NCI-H2107 (cell line): ENCODE measurements at places on chromosomes 3 and 15.

DNA sequence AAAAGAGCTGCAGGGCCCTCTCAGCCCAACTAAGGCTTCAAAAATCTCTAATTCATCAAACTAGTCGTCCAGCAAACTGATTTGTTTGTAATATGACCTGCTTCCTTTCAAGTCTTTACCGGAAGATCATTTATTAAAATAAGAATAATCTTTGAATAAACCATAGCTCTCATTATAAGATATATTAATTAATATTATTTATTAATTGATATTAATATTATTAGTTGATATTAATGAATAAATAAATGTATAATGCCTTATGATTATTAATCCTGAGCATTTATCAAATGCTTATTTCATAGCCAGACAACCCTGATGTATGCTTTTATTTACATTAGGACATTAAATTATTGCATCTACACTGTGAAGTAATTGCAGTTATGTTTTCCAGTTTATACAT lies 550.7 kb upstream of the ALCAM start:
- DNase-seq, result no peak

DNA sequence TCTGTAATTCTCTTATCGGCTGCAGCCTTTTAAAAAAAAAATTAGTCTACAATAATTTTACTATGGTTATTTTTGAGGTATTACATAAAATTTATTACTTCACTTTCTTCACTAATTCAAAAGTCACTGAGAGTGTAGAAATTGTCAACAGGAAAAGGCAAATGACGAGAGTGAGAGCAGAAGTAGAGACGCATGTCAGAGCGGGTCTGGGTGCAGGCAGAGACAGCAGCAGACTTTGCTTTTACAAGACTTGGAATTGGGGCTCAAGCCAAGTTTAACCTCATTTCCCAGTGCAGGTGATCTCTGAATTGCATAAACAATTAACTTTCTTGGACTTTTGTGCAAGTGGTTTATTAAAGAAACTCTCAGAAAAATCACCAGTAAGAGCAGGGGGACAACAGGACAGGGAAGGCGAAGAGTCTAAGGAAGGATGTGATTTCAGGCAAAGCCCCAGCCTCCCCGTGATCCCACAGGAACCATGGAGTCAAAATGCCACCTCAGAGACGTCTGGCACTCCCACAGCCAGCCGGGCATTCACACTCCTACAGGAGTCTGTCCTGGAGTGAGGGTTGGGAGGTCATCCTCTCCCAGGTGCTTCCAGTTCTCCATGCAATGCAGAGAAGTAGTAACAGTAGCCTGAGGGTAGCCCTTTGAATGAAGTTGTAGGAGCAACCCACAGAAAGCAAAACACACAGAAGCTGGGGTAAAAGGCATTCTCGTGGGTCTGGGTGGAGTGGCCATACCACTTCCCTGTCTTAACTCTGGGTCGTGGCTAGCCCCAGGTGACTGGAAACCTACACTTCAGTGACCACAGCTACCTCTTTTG lies 274.0 kb upstream of the TGFBR2 start:
- no peak for DNase-seq

DNA sequence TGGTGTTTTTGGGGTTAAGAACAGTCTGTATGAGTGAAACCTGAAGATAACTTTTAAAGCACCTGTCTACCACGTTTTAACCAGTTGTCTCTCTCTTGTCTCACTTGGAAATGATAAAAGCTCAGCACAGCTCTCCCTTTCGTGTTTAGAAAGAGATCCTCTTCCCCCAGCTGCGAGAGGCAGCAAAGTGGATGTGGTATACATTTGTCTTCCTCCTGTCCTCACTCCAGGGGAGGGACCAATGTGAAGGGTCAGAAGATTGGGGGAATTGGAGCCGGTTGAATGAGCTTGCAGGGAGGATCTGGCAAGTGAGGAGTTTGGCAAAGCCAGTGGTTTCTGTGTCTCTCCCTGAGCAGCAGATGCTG lies 14.6 kb downstream of the SMAD6 start:
- no peak for DNase-seq

DNA sequence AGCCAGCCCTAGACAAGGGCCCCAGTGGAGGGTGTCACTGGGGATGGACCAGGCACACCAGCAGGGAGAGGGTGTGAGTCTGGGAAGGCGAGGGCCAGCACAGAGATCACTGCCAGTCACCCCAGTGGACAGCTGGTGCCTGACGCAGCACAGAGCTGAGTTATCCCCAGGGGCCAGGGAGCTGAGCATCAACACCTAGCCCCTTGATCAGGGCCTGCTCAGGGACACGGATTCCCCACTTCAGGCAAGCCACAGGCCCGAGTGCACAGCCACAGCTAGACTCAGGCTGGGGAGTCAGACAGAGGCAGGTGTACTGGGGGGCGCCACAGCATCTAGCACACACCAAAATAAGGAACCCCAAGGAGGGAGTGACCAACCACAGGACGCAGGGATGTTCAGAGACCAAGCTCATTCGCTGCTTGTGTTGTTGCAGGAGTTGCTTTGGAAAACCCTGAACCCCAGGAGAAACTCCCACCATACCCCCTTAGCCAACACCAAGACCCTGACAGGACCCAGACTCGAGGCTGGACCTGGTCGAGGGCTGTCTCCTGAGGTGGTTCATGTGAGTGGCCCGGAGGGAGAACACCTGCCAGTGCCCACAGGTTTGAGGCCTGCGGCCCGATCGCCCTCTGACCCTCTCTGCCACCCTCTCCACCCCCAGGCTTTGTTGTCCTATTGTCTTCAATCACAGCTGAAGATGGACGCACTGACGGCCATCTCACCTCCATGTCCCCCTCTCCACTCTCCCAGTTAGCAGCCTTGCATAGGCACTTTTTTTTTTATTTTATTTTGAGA lies 146.8 kb downstream of the TPRA1 start:
- DNase-seq, result no peak

DNA sequence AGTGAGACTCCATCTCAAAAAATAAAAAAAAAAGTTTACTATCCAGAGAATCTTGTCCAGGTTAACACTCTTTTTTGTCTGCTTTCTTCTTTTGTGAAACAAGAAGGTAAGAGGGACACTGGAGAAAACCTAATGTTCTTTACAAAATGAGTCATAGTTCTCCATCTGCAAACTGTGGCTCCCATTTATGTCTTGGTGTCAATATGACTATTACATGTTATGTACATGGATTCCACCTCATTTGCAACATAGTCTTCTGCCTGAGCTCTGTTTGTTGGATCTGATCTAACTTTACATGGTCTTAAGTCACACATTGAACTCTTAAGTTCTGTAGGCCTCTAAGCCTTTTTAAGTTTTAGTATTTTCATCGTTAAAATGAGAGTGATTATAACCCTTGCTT lies 421.2 kb upstream of the TPRG1 start:
- DNase-seq, result no peak

DNA sequence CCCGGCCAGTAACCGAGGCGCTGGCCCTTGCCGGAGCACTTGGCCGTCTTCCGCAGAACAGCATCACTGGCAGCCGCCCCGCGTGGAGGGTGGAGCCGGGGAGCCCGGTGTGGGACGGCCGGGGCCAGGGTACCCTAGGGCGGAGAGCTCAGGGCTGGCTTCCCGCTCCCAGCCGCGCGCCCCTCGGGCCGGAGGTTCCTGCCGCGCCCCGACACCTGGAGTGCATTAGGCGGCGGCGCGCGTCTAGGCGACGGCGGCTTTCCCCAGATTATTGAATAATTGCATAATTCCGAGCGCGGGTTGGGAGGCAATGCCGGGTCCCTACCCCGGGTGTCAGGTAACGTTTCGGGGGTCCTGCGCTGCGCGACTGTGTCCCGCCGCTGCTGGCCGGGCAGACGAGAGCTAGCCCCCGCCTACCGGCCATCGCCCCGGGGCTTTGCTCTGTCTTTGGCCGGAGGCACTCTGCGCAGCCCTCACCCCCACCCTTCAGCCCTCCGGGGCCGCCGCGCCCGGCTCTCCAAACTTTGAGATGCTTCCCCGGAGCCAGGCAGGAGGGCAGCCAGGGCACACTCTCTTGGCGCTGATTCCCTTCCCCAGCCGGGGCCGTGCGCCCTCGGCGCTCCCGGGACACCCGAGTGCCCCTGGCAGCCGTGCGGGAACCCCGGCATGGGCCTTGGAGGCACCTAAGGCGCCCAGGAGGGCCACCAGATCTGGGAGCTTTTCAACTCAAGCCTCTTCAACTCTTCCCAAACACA lies 749 bp downstream of the ITGA11 start:
- no peak for DNase-seq
